ENCODE measurements at places on chromosomes 3 and 15. TPM values are rescaled to one million over a fixed set of nuclear protein-coding genes. Genes with fewer than 3 reads are reported as not detected.
A peak's percentile ranks its signal among the peaks of the same experiment; 100 is the strongest.

DNA sequence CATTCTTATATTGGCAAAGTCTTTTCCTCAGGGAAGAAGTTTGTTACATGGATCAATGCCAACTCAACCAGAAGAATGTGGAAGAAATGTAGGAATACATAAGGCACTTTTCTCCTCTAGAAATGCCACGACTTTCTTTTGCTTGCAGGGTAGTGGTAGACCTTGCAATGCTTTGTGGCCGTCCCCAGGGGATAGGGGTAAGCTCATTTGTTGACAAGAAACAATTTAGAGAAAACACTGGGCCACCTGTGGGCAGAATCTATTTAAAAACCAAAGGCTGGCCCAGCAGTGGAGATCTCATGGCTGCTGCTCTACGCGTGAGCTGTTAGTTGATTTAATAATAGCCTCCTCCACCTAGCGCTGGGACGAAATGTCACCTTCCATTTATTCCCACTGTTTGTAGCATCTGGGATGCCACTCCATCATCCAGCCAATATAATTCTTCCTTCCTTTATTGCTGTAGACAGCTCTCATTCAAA, 64.6 kb upstream of the PFN2 start:
- H3K27me3 ChIP-seq, result no peaks in the 10 kb centered on the region
- no peaks in the 10 kb centered on the region for H3K4me1 ChIP-seq
- H3K4me3 ChIP-seq, result no peak overlapping the region
- no peak overlapping the region for H3K27ac ChIP-seq
- no peaks in the 10 kb centered on the region for H3K36me3 ChIP-seq
- DNase-seq, result no peak

DNA sequence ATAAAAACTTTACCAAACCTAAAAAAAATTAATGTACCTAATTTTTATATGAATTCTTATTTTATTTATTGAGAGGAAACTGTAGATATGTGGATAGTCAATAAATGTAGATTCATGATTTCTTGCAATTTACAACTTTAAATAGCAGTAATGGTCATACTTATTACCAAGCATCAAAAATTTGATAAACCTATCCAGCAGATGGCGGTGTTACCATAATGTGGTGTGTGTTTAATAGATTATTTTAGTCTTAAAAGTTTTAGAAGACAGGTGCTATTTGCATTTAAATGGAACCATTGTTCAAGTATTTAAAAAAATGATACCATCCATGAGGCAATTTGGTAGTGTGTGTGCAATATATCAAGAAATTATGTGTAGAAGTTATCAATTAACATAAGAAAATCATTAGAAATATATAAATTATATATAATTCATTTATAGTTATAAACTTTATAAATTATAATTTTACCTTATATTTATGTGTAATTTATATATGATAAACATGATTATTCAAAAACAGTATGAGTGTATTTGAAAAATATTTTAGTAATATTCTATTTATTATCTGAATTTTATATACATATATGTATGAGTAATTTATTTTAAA, 176.0 kb upstream of the BCHE start:
- H3K4me3 ChIP-seq, result no peak overlapping the region
- DNase-seq, result no peak
- no peak overlapping the region for H3K27ac ChIP-seq

DNA sequence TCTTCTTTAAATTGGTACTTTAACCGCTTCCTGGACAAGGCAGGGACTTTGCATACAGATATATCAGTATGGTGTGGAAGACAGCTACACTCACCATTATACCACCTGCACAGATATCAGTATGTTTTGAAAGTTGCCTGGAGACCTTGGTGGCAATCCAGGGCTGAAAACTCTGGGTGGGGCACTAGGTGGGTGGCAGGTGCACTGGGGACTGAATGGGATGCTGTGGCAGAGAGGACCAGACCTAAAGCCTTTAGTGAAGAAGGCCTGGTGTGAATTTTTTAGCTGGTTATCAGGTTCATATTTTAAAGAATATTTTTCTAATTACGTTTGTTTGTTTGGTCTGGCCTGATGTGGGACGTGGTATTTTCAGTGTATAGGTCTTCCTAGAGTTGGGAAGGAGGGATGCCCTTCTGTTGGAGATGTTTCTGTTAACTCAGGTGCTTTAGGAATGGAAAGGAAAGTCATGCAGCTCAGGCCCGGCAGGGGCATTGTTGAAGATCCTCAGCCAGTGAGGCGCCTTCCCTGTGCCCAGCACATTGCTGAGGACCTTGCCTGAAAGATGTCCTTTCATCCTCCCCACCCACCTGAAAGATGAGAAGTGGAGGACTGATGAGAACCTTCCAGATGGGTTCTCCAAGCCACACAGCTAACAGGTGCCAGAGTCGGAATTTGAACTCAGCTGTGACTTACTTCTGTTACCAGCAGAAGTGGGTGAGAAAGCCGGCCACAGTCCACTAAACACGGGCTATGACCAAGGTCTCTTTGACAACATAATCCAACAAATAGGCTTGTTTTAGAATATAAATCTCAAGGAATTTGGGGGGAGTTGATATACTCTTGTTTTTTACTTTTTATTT, 77.3 kb downstream of the APBA2 start:
- no peaks in the 10 kb centered on the region for H3K4me1 ChIP-seq
- no peak overlapping the region for H3K27ac ChIP-seq
- no peaks in the 10 kb centered on the region for H3K27me3 ChIP-seq
- H3K36me3 ChIP-seq, result no peaks in the 10 kb centered on the region

GRCh38 chr3:87132801-87133200, 94.3 kb upstream of the CHMP2B start:
- H3K27me3 ChIP-seq, result no peaks in the 10 kb centered on the region
- no peak overlapping the region for H3K4me3 ChIP-seq
- H3K4me1 ChIP-seq, result no peaks in the 10 kb centered on the region
- no peak overlapping the region for H3K27ac ChIP-seq

DNA sequence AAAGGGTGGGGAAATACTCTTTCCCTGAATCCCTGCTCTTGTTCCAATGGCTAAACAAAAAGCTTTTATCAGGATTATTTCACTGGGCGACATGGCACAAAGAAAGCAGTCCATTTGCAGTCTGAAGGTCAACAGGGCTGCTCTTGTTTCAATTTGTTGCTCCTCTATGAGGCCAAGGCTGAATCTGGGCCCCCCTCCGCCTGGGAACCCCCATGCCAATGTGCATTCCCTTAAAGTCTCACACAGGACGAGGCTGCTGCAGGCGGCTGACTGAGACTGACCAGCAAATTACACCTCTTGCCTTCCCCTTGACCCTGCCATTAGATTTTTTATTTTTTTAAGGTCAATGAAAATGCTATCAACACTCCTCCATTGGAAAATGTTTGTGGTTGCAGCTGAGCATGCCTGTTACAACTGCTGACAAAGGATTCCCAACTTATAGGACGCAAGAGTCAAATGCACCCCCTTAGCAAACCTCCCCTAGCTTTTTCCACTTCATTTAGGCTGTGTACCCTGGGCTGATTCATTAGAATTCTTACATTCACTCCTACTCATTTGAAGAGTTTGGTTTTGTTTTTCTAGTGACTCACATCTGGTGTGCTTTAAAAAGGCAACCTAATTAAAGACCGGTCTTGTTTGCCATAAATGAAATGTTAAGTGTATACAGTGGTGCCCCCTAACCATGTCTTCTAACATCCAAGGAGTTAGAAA, 60.8 kb upstream of the ARHGEF3 start:
- no peaks in the 10 kb centered on the region for H3K27me3 ChIP-seq
- DNase-seq, result no peak
- no peak overlapping the region for H3K27ac ChIP-seq
- H3K4me1 ChIP-seq, result peaks cover 3% of the 10 kb centered on the region
- H3K4me3 ChIP-seq, result no peak overlapping the region

- no peaks in the 10 kb centered on the region for H3K36me3 ChIP-seq
- no peaks in the 10 kb centered on the region for H3K4me1 ChIP-seq
- H3K27ac ChIP-seq, result no peak overlapping the region
- no peak overlapping the region for H3K4me3 ChIP-seq
Observed at GRCh38 chr3:72665701-72666446, 182.4 kb downstream of the SHQ1 start.

GRCh38 chr15:96088650-96089049, 241.8 kb upstream of the NR2F2 start:
- no peaks in the 10 kb centered on the region for H3K36me3 ChIP-seq
- H3K4me3 ChIP-seq, result no peak overlapping the region
- DNase-seq, result no peak
- H3K27ac ChIP-seq, result no peak overlapping the region
- no peaks in the 10 kb centered on the region for H3K4me1 ChIP-seq

DNA sequence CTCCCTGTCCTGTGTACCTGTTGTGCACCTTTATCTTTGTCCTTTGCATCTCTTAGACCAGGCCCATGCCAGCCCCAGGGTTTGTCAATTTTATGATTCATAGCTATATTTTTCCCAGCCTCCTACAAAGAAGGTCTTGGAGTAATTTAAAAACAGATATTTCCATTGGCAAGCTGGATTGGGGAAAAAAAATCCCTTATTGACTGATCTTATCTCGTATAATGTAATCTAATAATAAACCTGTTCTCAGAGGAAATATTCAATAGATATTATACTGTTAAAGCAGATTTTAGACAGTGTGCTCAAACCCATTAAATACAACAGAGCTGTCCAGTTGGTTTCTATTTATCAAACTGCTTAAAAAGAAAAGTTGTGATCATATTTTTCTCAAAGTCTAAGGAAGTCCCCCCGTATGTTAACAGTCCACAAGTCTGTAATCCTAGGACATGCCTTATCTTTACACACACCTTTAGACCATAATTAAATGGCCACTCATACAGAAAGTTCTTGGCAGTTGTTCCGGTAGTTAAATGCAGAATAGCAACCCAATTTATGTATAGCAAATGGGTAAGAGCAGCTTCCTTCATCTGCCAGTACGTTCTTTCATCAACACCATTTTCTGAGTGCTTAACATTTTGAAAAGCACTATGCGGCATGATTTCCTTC, 700.9 kb upstream of the NR2F2 start:
- no peaks in the 10 kb centered on the region for H3K27me3 ChIP-seq
- no peaks in the 10 kb centered on the region for H3K4me1 ChIP-seq
- no peak overlapping the region for H3K4me3 ChIP-seq
- H3K27ac ChIP-seq, result no peak overlapping the region
- DNase-seq, result no peak
- H3K36me3 ChIP-seq, result no peaks in the 10 kb centered on the region

GRCh38 chr3:81027344-81027743, 734.1 kb downstream of the GBE1 start:
- H3K4me3 ChIP-seq, result no peak overlapping the region
- no peaks in the 10 kb centered on the region for H3K4me1 ChIP-seq
- no peaks in the 10 kb centered on the region for H3K27me3 ChIP-seq
- no peak overlapping the region for H3K27ac ChIP-seq
- H3K36me3 ChIP-seq, result no peaks in the 10 kb centered on the region

GRCh38 chr3:195542316-195542697, 818 bp downstream of the PPP1R2 start:
- peak overlapping the region; percentile 86 for H3K27ac ChIP-seq
- no peaks in the 10 kb centered on the region for H3K27me3 ChIP-seq
- H3K4me3 ChIP-seq, result peak overlapping the region; percentile 54
- DNase-seq, result no peak
- H3K4me1 ChIP-seq, result peaks cover 6% of the 10 kb centered on the region
- no peaks in the 10 kb centered on the region for H3K36me3 ChIP-seq

DNA sequence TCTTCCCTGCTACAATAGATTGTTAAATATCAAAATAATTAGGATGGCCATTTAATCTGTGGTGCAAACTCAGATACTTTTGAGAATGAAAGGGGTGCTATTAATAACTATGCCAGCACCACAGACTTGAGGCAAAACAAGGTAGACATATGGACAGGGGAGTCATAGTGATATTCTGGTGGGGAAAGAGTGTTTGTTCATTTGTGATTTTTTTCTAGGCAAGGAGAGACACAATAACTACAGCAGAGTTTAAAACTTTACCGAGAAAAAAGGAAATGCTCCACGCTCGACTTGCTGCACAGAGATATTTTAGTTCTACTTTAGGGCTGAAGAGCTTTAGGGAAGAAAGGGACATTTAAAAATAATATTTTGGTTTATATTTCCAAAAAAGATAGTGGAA, 611.2 kb upstream of the GRM7 start:
- H3K4me1 ChIP-seq, result no peaks in the 10 kb centered on the region
- no peak overlapping the region for H3K27ac ChIP-seq
- no peaks in the 10 kb centered on the region for H3K27me3 ChIP-seq
- DNase-seq, result no peak

DNA sequence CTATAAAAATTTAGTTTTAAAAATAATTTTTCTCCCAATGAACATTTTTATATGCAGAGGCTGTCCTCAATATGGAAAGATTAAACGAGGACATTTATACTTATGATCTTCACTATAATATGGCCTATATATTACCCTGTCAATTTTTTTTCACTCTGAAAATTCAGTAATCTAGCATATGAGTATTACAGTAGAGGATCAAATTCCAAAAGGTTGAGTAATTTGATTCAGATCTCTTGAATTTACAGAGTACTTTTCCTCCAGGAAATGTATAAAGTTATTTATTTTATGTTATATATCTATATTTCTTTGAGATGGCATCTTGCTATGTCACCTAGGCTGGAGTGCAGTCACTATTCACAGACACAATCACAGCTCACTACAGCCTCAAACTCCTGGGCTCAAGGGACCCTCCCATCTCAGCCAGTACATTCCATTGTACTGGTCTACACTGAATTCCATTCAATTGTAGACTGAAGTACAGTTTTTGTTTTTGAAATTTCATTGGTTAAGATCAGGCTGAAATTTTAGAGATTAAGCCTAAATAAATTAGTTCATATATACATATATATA, 16.3 kb upstream of the TRPM7 start:
- H3K27me3 ChIP-seq, result no peaks in the 10 kb centered on the region
- H3K36me3 ChIP-seq, result no peaks in the 10 kb centered on the region
- H3K27ac ChIP-seq, result no peak overlapping the region
- H3K4me3 ChIP-seq, result no peak overlapping the region
- DNase-seq, result no peak

DNA sequence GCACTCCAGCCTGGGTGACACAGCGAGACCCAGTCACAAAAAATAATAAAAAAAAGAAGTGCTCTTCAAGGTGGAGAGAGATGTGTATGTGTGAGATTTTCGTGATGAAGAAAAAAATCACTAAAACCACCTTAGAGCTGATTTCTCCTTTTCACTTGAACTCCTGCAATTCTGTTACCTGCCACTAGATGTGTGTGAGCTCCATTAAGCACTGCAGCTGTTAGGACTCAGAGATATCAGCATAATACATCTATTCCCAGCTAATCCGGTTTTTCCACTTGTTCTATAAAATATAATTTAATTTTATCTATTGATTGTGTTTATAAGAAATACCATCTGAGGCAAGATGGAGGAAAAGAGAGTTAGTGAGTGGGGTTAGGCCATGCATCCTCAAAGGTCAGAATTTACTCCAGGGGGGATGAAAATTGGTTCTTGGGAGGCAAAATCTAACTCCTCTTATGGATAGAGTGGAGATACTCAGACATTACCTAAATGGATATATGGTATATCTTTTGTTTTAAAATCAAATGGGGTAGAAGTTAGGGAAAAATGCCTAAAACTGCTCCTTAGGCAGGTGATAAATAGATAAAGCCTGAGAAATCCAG, 152.7 kb downstream of the IL20RB start:
- H3K36me3 ChIP-seq, result no peaks in the 10 kb centered on the region
- no peaks in the 10 kb centered on the region for H3K4me1 ChIP-seq
- DNase-seq, result no peak
- peaks cover 3% of the 10 kb centered on the region for H3K27me3 ChIP-seq
- no peak overlapping the region for H3K27ac ChIP-seq
- no peak overlapping the region for H3K4me3 ChIP-seq

The B3GNT5 gene
- total RNA-seq, result 7.2 TPM

The C2CD4A gene
- total RNA-seq, result 0.28 TPM

The GOLGA6D gene
- total RNA-seq, result not detected

The ZNF80 gene
- 0.62 TPM for total RNA-seq

The SATB1 gene
- total RNA-seq, result 62.2 TPM

The HDAC11 gene
- 26.9 TPM for total RNA-seq

The ADGRG7 gene
- not detected for total RNA-seq

The ARNT2 gene
- 9.1 TPM for total RNA-seq

The ITPKA gene
- 0.23 TPM for total RNA-seq
